ENCODE measurements at places on chromosomes 3 and 15.

- ATAC-seq, result no peak
Observed at GRCh38 chr3:154081305-154081704, 39.9 kb upstream of the ARHGEF26 start.

DNA sequence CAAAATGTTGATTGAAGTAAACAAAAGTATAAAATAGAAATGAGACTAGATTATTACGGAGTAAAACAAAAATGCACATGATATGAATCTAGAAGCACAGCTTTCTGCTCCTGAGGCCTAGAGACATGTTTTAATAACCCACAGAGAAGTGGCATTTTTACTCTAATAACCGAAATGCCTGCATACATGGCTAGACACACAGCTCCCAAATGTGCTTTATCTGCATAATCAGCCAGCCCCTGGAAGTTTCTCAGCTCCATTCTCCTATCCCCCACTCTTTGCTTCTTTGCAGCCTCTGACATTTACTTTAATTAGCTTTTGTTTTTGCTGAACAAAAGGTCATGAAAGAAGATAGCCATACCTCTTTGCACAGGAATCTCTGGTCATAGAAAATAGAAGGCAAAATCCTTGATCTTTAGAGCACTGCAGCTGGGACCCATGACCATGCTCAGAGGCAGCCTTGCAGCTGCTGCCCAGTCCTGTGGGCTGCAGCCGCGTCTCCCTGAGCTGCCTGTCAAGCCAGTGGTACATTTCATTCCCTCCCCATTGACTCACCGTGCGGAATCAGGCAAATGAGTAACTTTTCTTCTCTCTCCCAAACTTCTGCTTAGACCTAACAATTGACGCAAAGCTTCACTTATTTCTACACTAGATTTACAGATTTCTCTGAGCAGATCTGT, at the start of gene VEPH1:
Gene VEPH1, minus strand, starts transcription at position 501 of the 680 bp plus-strand sequence. CDS start 8,067 bp downstream, outside the sequence.
- ATAC-seq, result no peak

DNA sequence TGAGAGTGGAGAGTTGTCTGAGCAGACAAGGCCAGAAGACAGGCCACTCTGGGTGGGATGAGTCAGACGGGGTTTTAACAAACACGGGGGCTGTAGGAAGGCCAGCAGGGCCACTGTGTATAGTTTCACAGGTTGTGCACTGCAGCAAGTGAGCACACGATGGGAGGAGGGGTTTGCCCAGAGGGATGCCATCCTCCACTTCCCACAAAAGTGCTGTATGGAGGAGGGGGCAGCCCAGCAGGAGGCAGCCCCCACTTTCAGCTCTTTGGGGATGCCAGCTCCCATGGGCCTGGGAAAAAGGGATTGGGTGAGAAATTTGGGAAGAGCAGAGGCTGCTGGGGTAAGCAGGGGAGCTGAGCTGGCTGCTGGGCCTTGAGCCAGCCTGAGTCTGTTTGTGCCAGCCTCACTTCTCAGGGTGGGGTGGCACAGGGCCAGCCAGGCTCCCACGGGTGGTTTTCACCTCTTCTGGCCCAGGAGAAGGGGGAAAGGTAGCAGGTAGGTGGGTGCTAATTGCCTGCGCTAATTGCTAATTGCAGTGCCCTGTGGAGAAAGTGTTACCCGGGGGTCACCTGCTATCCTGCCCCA, 6.7 kb downstream of the ZBTB47 start:
- no peak for ATAC-seq

GRCh38 chr3:23856286-23856685, 50.5 kb downstream of the UBE2E1 start:
- ATAC-seq, result no peak

DNA sequence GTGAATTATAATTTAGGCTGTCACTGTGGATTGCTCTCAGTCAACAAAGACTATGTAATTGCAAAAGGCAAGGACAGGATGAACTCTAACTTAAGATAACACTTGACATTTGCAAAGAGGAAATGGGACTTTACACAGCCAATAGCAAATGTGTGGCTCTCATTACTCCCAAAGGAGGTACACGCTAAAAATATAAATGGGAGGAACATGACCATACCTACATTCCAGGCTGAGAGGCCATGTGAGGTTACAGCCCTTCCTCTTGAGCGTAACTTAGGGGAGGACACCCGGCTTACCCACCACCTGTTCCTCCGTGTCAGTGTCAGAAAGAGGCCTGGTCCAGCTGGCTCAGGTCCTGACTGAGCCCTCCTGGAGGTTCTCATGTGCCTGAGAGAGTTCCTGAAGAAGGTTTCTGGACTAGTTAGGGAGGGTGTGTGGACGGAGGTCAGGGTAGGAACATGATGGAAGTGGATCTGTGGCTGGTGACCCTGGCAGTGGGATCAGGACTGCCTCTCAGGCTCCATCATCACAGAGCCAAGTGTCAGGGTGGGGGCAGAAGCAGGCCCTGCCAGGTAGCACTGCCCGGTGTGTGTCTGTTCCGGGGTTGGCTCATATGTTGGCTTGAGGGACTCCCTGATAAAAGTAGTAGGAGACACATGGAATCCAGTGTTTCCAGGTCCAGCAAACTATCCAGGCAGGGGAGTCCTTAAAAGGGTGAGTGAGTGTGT, 7.9 kb downstream of the POPDC2 start:
- ATAC-seq, result no peak

DNA sequence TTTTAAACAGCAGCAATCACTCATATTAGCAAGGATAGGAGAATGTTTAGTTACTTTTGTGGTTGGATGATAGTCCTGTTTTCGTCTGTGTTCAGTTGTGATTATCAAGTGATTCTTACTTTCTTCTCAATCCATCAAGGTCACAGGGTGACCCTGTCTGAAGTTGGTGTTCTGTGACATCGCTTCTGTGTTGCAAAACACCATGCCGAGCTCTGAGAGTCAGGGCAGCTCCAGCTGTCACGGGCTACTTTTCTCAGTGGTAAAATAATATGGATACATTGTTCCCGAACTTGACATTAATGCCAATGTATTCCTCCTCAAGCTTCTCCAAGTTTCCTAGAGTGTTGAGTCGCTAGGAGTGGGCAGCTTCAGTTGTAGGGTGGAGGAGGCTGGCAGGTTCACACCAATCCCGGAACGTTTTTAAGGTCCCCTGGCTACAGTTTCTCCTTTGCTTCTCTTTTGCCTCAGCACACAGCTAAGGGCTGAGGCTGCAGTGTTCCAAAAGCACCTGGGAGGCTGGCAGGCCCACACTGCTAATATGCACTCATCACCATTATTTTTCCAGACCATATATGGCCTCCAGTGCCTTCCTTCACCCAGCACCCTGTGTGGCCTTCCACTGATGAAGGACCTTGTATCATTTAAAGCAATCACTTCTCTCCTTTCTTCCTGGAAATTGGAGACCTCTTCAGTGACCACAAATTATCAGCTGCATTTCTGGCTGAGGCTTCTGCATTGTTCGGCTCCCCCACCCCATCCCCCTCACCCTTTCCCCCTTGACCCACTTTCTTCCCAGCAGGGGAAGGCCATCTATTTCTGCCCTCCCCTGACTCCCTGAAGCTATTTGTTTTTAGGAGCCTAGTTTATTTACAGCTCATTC, 25.8 kb downstream of the COLQ start:
- peak; percentile 46 for ATAC-seq

DNA sequence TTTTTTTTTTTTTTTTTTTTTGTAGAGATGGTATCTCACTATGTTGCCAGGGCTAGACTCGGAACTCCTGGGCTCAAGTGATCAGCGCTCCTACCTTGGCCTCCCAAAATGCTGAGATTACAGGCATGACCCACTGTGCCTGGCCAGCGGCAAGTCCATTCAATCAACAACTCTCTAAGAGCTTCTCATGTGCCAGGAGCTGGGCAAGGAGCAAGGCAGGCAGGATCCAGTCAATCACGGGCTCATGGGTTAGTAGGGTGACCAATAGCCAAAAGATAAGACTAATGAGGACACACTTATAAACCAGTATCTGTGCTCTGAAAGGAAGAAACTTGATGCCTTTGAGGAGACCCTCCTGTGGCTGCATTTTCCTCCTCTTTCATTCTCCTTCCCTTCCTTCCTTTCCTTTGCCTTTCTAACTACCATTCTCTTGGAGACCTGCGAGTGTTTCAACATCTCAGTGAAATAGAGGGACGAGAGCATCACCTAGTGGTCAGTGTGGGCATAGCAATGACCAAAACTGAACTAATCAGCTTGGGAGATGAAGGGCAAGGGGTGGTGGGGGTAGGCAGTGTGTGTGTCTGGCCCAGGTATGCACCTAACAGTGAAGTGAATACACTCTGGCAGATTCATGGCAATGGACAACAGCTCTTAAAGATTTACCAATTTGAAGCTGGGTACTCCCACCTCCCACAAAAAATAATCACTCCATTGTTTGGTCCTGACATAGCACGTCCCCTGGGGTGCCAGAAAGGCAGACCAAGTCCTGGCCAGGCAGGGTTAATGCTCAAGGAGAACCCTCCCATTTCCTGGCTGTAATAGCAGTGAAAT, 6.3 kb downstream of the RPP25 start:
- ATAC-seq, result peak; percentile 70

DNA sequence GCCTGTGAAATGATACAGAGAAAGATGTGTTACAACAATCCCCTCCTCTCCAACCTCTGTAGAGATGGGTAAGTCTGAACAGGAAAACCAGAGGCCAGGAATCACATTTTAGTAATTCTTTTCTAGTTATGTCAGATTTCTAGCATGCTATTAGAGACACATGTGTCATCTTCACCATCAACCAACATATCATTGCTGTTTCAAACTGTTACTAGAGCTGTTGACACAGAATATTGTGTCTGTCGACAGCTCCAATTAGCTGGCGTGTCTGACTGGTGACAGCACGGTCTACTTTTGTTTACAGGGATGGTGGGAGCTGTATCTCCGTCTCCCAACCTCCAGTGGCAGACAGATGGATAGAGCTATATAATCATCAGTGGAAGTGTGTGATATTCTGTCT, 393.2 kb downstream of the SOX2 start:
- peak; percentile 69 for ATAC-seq

DNA sequence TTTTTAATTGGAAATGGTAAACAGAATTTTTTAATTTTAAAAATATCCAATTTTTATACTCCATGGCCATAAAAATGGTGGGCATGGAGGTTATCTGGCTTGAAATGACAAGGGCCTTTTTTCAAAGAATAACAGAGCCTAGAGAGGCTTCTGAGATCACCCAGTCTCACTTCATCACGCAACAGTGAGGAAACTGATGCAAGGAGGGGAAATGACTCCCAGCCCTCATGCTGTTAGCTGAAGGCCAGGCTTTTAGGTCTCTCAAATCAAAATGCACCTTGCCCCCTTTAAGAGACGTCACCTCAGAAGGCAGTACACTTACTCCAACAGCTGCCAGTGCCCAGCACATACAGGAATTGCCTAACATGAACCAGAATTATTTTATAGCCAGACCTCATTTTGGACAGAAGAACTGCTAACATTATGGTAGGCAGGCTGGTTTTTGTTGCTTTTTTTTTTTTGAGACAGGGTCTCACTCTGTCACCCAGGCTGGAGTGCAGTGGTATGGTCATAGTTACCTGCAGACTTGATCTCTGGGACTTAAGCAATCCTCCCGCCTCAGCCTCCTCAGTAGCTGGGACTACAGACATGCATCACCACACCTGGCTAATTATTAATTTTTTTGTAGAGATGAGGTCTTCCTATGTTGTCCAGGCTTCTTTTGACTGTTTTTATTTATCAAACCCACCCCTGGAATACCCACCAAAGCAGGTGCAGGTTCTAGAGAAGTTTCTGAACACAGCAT, 9.1 kb downstream of the RAB43 start:
- ATAC-seq, result peak; percentile 87

DNA sequence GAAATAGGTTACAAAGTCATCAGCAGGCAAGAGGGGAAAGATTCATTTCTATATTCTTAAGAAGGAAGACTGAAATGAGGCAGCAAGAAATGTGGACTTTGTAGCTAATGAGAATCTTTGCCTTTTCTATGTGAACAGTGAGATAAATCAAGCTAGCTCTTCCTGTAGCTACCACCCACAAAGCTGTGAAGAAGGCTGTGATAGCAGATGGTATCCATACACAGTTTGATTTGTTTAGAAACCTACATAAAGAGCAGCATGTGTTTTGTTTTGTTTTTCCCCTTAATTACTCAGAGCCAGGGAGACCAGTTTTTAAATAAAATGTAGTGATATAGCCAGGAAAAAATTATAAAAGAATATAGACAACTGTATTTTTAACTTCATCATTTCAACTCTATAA, 45.5 kb downstream of the TEX9 start:
- no peak for ATAC-seq

- no peak for ATAC-seq
Observed at GRCh38 chr3:89217148-89217685, 109.8 kb downstream of the EPHA3 start.

GRCh38 chr15:40743921-40744814, 10.9 kb downstream of the RMDN3 start:
- no peak for ATAC-seq

- ATAC-seq, result no peak
Observed at GRCh38 chr3:195207731-195208130, 63.2 kb downstream of the XXYLT1 start.

DNA sequence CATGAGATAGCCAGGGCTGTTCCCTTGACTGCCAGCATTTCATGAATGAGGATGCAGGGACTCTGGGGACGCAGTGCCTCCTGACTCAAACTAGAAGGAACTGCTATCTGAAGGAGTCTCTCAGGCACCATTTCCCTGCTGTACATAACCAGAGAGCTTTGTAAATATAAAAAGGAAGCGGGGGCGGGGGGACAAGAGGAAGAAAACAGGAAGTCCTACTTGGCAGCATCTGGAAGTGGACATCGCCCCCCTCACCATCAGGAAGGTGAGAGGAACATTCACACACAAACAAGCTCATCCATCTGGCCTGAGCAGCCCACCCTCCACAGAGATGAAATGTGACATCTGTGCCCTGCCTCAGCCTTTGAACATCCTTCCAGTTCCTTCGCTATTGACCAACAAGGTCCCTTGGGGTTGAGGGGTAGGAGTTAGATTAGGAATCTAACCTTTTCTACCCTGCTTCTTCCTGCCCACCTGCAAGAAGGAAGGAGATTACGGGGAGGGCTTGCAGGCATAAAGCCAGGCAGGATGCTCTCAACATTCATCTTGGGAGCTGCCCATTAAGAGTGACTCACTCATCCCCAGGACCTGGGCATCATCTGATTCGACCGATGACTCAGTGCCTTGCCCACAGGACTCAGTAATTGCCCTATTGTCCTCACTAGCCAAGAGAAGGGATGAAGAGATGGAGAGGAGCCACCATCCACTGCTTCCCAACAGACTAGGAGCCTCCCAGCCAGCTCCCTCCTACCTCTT, 31.9 kb downstream of the SH3BP5 start:
- peak; percentile 53 for ATAC-seq

GRCh38 chr3:51501833-51502561, 2.2 kb upstream of the DCAF1 start:
- peak; percentile 18 for ATAC-seq

GRCh38 chr3:128813097-128813496, 66.3 kb upstream of the ACAD9 start:
- ATAC-seq, result no peak

DNA sequence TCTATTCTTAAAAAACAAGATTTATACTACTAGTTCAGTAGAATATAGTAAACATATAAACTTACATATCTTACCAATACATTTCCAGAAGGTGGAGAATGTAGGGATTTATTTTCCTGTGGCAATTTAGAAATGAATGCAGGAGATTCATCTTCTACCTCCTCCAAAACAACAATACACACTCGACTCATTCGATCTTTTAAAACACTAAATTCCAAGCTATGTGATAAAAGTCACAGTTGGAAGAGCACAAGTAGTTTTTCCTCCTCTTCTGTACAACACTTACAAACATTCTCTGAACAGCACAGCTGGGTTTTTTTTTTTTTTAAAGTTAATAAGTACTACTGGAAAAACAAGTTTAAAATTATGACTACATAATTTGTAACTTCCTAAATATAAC, 1.4 kb downstream of the ANKRD28 start:
- no peak for ATAC-seq

Measured in motor neuron (in vitro differentiated cells).